ENCODE measurements at places on chromosomes 13 and 19. TPM values are rescaled to one million over a fixed set of nuclear protein-coding genes. Genes with fewer than 3 reads are reported as not detected.

The MBD3L3 gene
- total RNA-seq, result not detected

The ZNF442 gene
- 1.4 TPM for total RNA-seq

The LATS2 gene
- 30.8 TPM for total RNA-seq

The GJA3 gene
- total RNA-seq, result not detected

The CGB3 gene
- not detected for total RNA-seq

The ZNF585A gene
- total RNA-seq, result 8.5 TPM

The ZNF763 gene
- total RNA-seq, result 1.9 TPM

The SIX5 gene
- 24.4 TPM for total RNA-seq

The UBE2L5 gene
- total RNA-seq, result not detected

The NUFIP1 gene
- total RNA-seq, result 2.8 TPM

The CACNA1A gene
- 1.1 TPM for total RNA-seq

The SH3GL1 gene
- 96.4 TPM for total RNA-seq

The LILRA1 gene
- 0.95 TPM for total RNA-seq

The SHANK1 gene
- total RNA-seq, result 11.6 TPM

The ZMYM2 gene
- total RNA-seq, result 125 TPM

The ACTMAP gene
- 12.3 TPM for total RNA-seq

The GPATCH1 gene
- 6.8 TPM for total RNA-seq

The MCF2L gene
- total RNA-seq, result 8.1 TPM

The ZNF567 gene
- 5.2 TPM for total RNA-seq

All from adrenal gland (tissue), 19 donors.